HCT116 (cell line): ENCODE measurements at places on chromosomes 11 and 22. TPM values are rescaled to one million over a fixed set of nuclear protein-coding genes. Genes with fewer than 3 reads are reported as not detected.

CYP2D6 gene
- total RNA-seq = 1.9 TPM

- no peak overlapping the region for H3K27ac ChIP-seq
- no peak for DNase-seq
- peaks cover 21% of the 10 kb centered on the region; the same call in 1 of the 2 replicates for H3K4me1 ChIP-seq
- no peak overlapping the region for H3K4me3 ChIP-seq
These were observed 4.2 kb downstream of the PLAAT3 start for GRCh38 chr11:63609971-63610580.

PARVG gene
- 0.57 TPM for total RNA-seq

- H3K27me3 ChIP-seq = no peaks in the 10 kb centered on the region
- DNase-seq = no peak
- H3K4me3 ChIP-seq = no peak overlapping the region
- no peaks in the 10 kb centered on the region for H3K36me3 ChIP-seq
- no peak overlapping the region for H3K27ac ChIP-seq
- H3K4me1 ChIP-seq = peaks cover 20% of the 10 kb centered on the region
These were observed 133.9 kb downstream of the PLEKHA7 start for GRCh38 chr11:16880184-16880801.
